ENCODE measurements at places on chromosomes 3 and 15.
A peak's percentile ranks its signal among the peaks of the same experiment; 100 is the strongest.

GRCh38 chr3:184037816-184038215, 6.3 kb downstream of the HTR3D start:
- no peak for DNase-seq

GRCh38 chr15:65821070-65821469, 29.0 kb upstream of the DENND4A start:
- DNase-seq: no peak

- no peak for DNase-seq
Measured at GRCh38 chr3:115502128-115502527, 121.2 kb upstream of the GAP43 start.

GRCh38 chr3:139930211-139930610, 4.8 kb upstream of the CLSTN2 start:
- DNase-seq: peak; percentile 73

DNA sequence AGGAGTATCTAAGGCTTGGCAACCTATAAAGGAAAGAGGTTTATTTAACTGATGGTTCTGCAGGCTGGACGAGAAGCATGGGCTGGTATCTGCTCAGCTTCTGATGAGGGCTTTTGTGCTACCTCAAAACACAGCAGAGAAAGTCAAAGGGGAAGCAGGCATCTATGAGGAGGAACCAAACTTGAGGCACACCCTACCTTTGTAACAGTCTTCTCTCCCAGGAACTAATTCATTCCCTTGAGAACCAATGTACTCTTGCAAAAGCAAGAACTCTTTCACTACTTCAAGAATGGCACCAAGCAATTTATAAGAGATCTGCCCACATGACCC, 109.0 kb downstream of the CGGBP1 start:
- DNase-seq: no peak

- no peak for DNase-seq
Measured at GRCh38 chr3:160796813-160797164, 40.8 kb downstream of the PPM1L start.

DNA sequence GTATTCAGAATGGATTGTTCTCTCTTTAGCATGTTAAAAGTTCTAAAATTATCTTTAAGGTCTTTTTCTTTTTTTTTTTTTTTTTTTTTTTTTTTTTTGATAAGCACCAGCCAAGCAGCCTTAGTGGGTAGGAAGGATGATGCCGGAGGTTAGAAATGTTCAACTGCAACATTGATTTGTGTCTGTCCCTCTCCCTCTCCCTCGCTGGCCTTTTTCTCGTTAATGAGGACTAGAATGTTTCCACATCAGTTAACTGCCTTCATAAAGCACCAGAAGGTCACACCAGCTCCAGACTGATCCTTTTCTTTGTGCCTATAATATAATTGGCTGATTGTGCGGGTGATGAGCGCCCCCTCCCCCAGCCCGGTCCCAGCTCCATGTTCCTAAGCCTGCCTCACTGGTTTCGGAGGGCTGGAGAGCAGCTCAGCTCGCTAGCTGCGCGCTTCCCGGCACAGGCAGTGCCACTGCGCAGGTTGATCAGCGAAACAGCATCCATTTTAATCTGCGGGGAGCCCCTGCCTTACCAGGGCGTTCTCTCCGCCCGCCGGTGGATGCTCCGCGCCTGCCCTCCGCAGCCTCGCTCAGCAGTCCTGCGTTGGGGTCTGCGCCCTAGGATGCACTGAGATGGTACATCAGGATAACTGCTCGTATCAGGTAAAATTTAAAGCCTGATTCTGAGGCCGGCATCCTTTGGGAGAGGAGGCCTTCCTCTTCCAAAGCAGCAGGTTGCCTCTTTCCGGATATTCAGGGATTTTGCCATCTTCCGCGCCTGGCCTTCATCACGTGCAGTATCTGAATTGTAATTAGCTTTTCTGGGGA, 148.9 kb upstream of the IL12A start:
- DNase-seq: peak; percentile 44

Data from astrocyte (in vitro differentiated cells and primary cell).